ENCODE measurements at places on chromosomes 5 and 9. TPM values are rescaled to one million over a fixed set of nuclear protein-coding genes. Genes with fewer than 3 reads are reported as not detected.

Gene SKP1
- 584 TPM for polyA plus RNA-seq

Gene SREK1
- 154 TPM for polyA plus RNA-seq

DNA sequence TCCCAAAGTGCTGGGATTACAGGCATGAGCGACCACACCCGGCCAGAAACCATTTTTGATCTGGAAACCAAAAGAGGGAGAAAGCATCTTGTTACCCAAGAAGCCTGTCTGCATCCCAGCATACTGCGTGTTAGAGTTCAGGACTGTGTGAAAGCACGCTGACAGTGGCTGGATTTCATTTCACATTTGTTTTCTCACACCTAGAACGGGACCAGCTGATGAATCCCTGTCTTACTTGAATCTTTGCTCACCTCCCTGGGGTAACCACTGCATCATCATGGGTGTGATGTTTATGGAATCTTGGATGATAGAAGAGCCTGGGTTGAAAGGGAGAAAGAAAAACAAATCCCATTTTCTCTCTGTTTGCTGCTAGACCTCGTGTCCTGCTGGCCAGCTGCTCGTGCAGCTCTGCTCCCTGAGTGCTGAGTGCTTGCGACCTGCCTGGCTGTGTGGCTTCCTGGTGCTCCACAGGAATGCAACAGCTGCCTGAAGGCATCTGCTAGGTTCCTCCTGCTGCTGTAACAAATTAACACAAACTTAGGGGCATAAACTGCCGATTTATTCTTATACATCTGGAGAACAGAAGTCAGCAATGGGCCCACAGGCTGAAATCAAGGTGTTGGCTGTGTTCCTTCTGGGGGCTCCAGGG lies 378.3 kb upstream of the DAP start:
- no peak for DNase-seq

DNA sequence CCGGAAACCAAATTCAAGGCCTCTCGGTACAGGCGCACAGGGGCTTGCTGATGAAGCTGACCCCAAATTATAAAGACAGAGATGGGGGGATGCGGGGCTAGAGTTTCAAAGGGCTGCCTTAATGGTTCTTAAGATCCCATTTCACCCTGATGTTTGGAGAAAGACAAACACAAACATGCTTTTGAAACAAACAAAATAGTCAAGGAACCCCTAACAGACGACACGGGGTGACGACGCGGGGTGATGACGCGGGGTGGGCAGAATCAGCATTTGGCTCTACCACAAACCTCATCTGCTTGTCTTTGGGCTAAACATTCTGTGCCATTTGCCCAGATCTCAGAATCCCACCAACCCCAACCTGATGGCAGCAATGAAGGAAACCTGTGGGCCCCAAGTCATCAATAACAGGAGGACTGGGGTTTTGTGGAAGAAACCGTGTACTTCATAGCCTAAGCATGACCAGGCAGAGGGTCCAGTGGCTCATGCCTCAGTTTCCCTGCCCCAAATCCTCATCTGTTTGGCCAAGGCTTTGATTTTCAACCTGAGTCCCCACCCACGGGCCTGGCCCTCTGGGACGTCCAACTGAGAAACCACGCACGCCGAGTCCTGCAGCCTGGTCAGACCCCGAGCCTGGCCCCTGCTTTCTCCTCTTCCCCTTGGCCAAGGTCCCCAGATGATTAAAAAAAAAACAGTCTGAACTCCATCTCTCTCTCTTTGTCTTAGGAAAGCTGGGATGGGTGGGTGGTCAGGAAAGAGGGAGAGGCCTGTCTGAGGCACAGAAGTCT lies 148.5 kb downstream of the COL23A1 start:
- no peak for DNase-seq

DNA sequence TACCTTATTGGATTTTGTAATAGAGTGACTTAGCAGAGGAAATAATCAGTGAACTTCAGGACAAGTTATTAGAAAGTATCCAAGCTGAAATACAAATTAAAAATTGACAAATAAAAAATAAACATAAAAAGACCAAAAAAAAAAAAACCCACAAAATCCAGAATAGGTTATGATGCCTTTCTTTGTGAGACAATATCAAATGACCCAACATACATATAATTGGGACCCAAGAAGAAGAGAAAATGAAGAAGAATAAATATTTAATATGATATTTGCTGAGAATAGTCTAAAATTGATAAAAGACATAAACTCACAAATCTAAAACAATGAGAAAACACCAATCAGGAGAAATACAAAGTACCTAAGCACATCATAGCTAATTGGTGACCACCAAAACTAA lies 81.8 kb downstream of the ICE1 start:
- DNase-seq, result no peak

All from left lung (tissue), 14 donors.